ENCODE measurements at places on chromosomes 11 and 22. TPM values are rescaled to one million over a fixed set of nuclear protein-coding genes. Genes with fewer than 3 reads are reported as not detected.
A peak's percentile ranks its signal among the peaks of the same experiment; 100 is the strongest.

The JAML gene
- 2.2 TPM for total RNA-seq

The RFPL1 gene
- not detected for total RNA-seq

The APOL4 gene
- 10.3 TPM for total RNA-seq

The ADSL gene
- 57.9 TPM for total RNA-seq

The CATSPER1 gene
- not detected for total RNA-seq

The ANGPTL5 gene
- total RNA-seq = not detected

DNA sequence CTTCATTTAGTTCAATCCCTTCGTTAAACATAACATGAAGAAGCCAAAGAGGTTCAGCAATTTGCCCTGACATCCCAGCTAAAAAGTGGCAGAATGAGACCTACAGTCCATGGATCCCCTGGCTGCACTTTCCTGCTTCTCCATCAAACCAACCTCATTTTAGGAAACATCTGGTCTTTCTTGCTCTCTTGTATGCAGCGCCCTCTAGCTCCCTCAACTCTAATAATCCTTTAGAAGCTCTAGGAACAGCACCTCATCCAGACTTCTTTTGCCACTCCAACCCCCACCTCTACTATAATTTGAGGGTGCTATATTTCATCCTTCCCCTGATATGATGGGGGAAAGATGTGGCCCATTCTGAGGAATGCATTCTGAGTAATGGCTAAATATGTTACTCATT is 7.4 kb downstream of the CNTF start:
- H3K27me3 ChIP-seq = no peaks in the 10 kb centered on the region
- H3K4me3 ChIP-seq = no peak overlapping the region
- no peaks in the 10 kb centered on the region for H3K4me1 ChIP-seq
- peaks cover 14% of the 10 kb centered on the region for H3K36me3 ChIP-seq

DNA sequence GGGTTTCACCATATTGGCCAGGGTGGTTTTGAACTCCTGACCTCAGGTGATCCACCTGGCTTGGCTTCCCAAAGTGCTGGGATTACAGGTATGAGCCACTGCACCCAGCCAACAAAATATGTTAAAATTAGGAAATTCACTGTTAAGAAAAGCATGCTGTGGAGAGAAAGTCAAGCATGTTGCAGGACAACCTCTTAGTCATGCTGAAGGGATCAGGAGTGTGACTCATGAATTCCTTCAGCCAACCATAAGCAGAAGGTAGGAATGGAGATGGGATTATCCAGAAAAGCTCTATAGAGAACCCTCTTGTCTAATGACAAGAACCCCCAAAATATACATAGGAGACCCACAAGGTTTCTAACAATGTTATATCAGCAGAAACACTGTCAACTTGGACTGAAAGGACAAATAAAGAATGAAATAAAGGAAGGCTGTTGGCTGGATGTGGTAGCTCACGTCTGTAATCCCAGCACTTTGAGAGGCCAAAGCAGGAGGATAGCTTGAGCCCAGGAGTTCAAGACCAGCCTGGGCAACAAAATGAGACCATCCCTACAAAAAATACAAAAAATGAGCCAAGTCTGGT is 16.0 kb downstream of the MRTFA start:
- no peaks in the 10 kb centered on the region for H3K27me3 ChIP-seq
- H3K36me3 ChIP-seq = no peaks in the 10 kb centered on the region
- peaks cover 5% of the 10 kb centered on the region for H3K4me1 ChIP-seq
- no peak overlapping the region for H3K27ac ChIP-seq

DNA sequence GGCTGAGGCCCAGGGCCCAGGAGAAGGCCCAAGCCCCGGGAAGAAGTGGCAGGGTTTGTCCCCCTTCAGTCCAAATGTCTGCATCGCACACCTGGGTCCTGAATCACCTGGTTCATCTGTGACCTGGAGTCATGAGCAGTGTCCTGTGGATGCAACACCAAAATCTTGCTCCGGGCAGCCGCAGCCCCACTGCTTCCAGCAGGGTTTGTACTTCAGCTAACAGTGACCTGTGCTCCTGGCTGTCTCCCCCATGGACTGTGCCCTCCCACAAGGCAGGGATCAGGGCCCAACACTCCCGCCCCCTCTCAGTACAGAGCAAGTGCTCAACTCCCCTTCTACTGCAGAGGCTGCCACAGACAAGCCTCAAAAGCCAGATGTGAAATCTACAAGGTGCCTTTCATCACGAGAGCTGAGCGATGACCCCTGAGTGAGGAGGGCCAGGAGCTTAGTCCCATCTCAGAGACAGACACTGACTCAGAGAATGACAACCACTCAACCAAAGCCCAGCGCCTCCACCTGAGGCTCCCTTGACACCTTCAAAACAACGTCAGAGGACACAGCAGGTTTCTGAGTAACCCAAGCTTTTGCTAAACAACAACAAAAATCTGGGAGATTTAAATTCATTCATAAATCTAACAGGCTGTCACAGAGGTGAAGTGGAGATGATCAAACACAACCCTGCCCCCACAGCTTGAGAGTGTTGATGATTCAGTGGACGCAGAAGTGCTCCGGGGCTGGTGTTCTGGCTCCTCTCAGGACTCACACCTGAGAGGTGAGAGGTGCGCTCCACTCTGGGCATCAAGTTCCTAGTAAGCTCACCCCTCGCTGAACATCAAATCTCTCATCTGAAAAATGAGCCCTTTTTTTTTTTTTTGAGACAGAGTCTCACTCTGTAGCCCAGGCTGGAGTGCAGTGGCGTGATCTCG is 3.4 kb downstream of the KIAA0930 start:
- H3K27me3 ChIP-seq = no peaks in the 10 kb centered on the region
- no peak overlapping the region for H3K27ac ChIP-seq
- peaks cover 31% of the 10 kb centered on the region for H3K36me3 ChIP-seq
- H3K4me3 ChIP-seq = no peak overlapping the region
- H3K4me1 ChIP-seq = peaks cover 30% of the 10 kb centered on the region

DNA sequence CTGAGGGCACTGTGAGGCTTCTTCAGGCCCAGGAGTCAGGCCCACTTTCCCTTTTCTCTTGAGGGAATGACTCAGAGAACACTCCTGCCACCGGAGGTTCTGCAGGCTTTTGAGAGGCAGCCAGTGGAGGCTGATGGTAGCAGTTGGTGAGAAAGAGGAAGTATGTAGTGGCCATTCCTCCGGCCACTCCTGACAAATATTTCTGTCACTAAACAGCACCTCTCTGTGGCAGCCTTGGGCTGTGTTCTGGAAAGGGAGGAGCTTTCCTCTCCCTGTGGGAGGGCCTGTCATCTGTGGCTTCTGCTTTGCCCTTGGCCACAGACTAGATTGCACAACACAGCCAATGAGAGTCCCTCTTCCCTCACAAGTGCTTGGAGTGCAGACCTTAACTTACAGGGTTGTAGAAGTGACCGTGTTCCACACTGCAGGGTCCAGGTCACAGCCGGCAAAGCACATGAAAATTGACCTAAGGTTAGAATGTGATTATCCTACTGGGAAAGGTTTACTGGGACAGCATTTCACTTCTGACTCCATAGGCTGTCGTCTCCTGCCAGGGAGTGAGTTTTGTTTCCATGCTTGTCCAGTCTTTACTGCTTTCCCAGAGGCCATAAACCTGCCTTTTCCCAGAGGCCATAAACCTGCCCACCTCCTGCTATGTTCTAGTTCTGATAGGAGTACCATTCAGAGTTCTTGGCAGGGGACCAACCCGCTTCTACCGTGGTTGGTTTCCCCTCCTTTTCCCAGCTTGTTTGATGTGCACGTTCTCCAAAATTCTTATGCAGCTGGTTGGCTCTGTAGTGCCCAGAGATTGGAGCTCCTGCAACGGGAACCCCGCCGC is 33.3 kb downstream of the MARK2 start:
- no peak for DNase-seq
- no peak overlapping the region for H3K4me3 ChIP-seq
- H3K4me1 ChIP-seq = peaks cover 66% of the 10 kb centered on the region

DNA sequence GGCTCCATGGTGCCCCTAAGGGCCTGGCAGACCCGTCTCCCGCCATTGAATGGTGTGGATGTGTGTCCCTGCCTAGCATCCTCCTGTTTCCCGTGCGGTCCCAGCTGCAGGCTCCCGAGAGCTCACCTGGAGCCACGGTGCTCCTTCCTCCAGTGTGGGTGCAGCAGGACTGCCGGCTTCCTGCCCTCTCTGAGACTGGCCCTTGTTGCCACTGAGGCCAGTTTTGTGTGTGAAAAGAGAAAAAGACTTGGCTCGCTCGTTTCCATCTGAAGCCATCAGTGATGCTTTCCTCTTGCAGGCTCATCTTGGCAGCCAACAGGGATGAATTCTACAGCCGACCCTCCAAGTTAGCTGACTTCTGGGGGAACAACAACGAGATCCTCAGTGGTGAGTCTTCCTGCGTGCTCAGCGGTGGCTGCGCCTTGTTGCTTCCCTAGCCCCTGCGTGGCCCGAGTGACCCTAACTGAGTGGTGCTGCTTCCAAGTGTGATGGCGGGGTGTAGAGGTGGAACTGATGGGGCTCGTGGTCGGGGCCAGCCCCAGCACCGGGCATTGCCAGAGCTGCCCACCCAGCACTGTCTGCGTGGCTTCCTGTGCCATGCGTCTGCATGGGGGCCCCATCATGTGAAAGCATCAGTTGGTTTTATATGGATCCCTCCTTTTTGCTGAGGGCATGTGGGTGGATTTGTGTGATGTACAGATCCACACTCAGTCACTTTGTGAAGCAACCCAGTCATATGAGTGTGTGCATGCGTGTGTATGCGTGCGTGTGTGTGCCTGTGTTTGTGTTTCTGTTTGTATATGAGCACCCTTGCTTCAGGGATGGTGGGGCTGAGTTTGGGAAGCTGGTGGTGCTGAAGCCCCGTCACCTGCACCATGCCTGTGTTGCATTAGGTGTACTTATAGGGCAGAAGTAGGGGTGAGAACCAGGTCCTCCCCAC is 22.4 kb downstream of the TANGO2 start:
- no peaks in the 10 kb centered on the region for H3K27me3 ChIP-seq
- no peaks in the 10 kb centered on the region for H3K4me1 ChIP-seq
- DNase-seq = no peak
- no peak overlapping the region for H3K27ac ChIP-seq
- no peak overlapping the region for H3K4me3 ChIP-seq
- peaks cover 99% of the 10 kb centered on the region for H3K36me3 ChIP-seq

DNA sequence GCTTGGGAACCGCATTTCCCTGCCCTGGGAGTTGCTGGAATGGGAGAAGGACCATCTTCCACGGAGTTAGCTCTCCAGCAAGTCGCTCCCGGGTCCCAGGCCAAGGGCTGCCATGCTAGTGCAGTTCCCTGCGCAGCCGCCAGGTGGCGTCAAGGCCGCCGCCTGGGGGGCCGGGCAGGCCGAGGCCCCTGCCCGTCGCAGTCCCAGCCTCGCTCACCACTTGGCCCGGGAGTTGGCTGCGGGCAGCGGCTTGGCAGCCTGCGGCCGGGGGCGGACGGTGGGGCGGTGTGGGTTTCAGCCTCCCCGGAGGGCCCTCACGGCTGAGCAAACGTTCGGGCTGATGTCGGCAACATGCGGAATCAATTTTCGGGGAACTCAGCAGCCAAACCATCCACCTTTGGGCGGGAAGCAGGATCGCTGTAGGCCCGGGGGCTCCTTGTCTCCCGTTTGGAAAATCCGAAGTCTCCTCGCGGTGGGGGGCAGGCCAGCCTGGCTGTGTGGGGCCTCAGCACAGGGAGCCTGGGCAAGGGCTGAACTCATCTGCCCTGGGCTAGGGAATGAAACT is 415.1 kb downstream of the SOX6 start:
- no peak overlapping the region for H3K4me3 ChIP-seq
- no peaks in the 10 kb centered on the region for H3K27me3 ChIP-seq
- peaks cover 4% of the 10 kb centered on the region for H3K4me1 ChIP-seq
- no peak for DNase-seq

DNA sequence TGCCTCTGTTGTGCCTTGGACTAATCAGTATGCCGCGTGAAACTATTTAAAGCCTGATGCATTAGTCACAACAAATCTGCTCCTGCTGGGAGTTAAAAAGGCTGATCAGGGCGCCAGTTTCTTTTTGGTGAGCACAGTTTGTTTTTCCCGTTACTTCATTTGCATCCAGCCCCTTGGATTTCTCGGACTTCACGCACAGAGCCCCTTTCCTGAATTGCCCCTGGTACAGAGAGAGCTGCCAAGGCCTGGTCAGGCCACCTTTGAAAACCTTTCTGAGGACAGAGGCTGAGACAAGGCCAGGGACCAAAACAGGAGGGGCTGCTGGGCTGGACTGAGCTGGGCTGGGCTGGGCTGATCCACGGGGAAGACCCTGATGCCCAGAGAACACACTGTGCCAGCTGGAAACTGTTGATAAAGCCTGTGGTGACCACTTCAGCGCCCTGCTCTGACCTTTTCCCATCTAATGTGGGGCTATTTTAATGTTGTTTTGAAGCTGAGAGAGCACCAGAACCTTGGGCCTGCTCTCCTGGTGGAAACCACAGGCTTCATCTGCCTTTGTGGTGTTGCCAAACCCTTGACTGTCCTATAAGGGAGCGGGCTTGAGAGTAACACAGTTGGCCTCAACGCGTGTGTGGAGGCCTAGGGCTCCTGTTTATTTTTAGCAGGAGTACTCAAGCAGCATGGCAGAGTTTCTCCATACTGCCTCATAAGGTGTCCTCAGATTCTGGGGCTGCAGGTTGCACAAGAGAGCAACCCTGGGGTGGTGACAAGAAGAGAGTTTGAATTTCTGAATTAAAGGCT is 44.2 kb downstream of the NAV2 start:
- DNase-seq = no peak
- H3K4me1 ChIP-seq = peaks cover 5% of the 10 kb centered on the region
- H3K27ac ChIP-seq = peak overlapping the region; percentile 21
- H3K36me3 ChIP-seq = no peaks in the 10 kb centered on the region
- no peak overlapping the region for H3K4me3 ChIP-seq
- H3K27me3 ChIP-seq = no peaks in the 10 kb centered on the region

- no peak for DNase-seq
- no peak overlapping the region for H3K4me3 ChIP-seq
- H3K27ac ChIP-seq = no peak overlapping the region
- H3K4me1 ChIP-seq = peaks cover 13% of the 10 kb centered on the region
- no peaks in the 10 kb centered on the region for H3K27me3 ChIP-seq
- no peaks in the 10 kb centered on the region for H3K36me3 ChIP-seq
Observed at GRCh38 chr22:29012101-29012433, 49.6 kb downstream of the C22orf31 start.

DNA sequence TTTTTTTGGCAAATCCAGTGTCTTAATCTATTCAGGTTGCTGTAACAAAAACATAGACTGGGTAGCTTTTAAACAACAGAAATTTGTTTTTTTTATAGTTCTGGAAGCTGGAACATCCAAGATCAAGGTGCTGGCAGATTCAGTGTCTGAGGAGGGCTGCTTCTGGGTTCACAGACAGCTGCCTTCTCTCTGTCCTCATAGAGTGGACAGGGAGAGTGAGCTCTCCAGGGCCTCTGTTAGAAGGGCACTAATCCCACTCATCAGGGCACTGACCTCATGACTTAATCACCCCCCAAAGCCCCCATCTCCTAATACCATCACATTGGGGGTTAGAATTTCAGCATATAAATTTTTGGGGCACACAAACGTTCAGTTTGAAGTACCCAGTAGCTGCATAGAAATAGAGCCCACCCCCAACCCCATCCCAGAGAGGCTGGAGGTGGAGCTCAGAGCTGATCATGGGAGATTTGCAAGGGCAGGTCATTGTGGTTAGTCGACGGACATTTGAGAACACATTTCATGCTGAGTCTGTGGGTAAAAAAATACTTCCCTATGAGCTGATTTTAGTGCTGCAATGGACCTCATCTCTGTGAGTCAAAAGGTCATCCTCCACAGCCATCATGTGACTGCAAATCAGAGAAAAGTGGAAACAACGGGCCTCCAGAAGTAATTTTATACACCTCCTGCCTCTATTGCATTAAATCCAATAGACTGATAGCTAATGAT is 203.1 kb upstream of the CADM1 start:
- H3K4me1 ChIP-seq = no peaks in the 10 kb centered on the region
- H3K27me3 ChIP-seq = no peaks in the 10 kb centered on the region
- DNase-seq = no peak
- H3K4me3 ChIP-seq = no peak overlapping the region
- no peak overlapping the region for H3K27ac ChIP-seq

- H3K27me3 ChIP-seq = no peaks in the 10 kb centered on the region
- peaks cover 24% of the 10 kb centered on the region for H3K4me1 ChIP-seq
- H3K4me3 ChIP-seq = peak within 1 kb of the TSS; percentile 53
- no peak for DNase-seq
- H3K36me3 ChIP-seq = no peaks in the 10 kb centered on the region
- H3K27ac ChIP-seq = peak within 1 kb of the TSS; percentile 83
Observed at GRCh38 chr11:68312117-68312779, at the start of gene LRP5. Gene LRP5, plus strand, starts transcription at chr11:68312591. Its CDS starts 124 bp downstream, at chr11:68312715.
